ENCODE measurements at places on chromosomes 12 and 14. TPM values are rescaled to one million over a fixed set of nuclear protein-coding genes. Genes with fewer than 3 reads are reported as not detected.

DNA sequence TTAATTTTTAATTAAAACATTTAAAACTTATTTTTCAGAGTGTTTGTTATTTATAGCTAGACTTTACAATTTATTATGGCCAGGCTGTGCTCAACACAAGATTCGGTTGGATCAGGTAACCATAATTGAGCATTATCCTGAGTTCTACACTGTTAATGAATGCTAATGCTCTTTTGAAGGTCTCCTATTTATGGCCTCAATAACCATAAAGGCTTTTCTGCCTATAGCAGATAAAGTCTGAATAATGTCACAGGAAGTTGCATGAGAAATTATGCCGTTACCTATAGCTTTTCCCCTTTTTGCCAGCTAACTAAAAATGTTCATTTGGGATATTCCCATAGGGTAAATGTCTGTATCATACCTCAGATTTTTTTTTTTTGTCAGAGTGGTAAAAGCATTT is 269.4 kb upstream of the E2F7 start:
- H3K27ac ChIP-seq = no peak overlapping the region
- H3K4me3 ChIP-seq = no peak overlapping the region
- no peaks in the 10 kb centered on the region for H3K36me3 ChIP-seq

DNA sequence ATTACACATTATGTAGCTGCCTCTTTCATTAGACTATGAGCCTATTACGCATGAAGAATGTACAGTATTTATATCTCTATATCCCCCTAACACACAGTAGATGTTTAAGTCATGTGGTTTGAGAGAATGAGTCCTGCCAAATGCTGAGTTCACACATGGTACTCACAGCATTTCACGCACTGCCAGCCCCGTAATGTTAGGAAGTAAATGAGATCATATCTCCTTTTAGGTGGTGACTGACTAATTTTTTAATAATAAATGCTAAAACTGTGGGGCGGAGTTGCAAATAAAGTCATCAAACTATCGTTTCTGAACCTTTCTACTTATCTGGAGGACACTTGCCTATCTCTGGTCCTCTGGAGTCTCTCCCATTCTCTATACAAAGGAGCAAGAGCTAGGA is 343.8 kb downstream of the ADAMTS20 start:
- H3K27ac ChIP-seq = no peak overlapping the region
- H3K4me1 ChIP-seq = peaks cover 18% of the 10 kb centered on the region
- no peaks in the 10 kb centered on the region for H3K36me3 ChIP-seq
- no peak for DNase-seq

DNA sequence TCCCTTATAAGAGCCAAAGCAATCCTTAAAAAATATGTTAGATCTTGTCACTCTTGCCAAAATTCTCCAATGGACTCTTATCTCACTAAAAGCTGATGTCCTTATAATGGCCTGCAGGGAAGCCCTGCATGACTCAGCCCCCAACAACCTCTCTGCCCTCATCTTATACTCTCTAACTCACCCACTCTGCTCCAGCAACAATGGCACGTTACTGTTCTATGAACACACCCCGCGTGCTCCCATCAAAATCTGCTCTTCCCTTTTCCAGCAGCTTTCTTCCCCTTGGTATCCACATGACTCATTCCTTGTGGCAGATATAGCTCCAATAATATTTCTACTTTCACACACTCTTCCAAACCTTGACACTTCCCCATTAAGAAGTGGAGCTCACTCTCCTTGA is 108.1 kb downstream of the DENND5B start:
- DNase-seq = no peak
- H3K36me3 ChIP-seq = no peaks in the 10 kb centered on the region
- no peak overlapping the region for H3K4me3 ChIP-seq

GRCh38 chr12:105175397-105175990 is 60.5 kb downstream of the APPL2 start:
- no peaks in the 10 kb centered on the region for H3K36me3 ChIP-seq
- H3K27ac ChIP-seq = no peak overlapping the region
- no peak for DNase-seq
- no peak overlapping the region for H3K4me3 ChIP-seq
- H3K4me1 ChIP-seq = no peaks in the 10 kb centered on the region

- H3K4me3 ChIP-seq = no peak overlapping the region
- H3K4me1 ChIP-seq = peaks cover 31% of the 10 kb centered on the region
- H3K27ac ChIP-seq = no peak overlapping the region
- no peaks in the 10 kb centered on the region for H3K36me3 ChIP-seq
Measured at GRCh38 chr12:4908684-4909409, 858 bp upstream of the KCNA1 start.

- H3K36me3 ChIP-seq = no peaks in the 10 kb centered on the region
- no peaks in the 10 kb centered on the region for H3K27me3 ChIP-seq
- H3K4me3 ChIP-seq = no peak overlapping the region
- H3K4me1 ChIP-seq = peaks cover 37% of the 10 kb centered on the region
Measured at GRCh38 chr14:100271247-100271939, 32.4 kb downstream of the YY1 start.

- H3K36me3 ChIP-seq = no peaks in the 10 kb centered on the region
- H3K27me3 ChIP-seq = no peaks in the 10 kb centered on the region
- H3K27ac ChIP-seq = no peak overlapping the region
- H3K4me3 ChIP-seq = no peak overlapping the region
- DNase-seq = peak; percentile 75
Measured at GRCh38 chr12:4975574-4975973, 65.9 kb downstream of the KCNA1 start.

GRCh38 chr12:127231371-127231770 is 1035.6 kb upstream of the TMEM132C start:
- no peak overlapping the region for H3K27ac ChIP-seq
- no peak for DNase-seq
- no peaks in the 10 kb centered on the region for H3K27me3 ChIP-seq
- no peak overlapping the region for H3K4me3 ChIP-seq
- no peaks in the 10 kb centered on the region for H3K36me3 ChIP-seq

DNA sequence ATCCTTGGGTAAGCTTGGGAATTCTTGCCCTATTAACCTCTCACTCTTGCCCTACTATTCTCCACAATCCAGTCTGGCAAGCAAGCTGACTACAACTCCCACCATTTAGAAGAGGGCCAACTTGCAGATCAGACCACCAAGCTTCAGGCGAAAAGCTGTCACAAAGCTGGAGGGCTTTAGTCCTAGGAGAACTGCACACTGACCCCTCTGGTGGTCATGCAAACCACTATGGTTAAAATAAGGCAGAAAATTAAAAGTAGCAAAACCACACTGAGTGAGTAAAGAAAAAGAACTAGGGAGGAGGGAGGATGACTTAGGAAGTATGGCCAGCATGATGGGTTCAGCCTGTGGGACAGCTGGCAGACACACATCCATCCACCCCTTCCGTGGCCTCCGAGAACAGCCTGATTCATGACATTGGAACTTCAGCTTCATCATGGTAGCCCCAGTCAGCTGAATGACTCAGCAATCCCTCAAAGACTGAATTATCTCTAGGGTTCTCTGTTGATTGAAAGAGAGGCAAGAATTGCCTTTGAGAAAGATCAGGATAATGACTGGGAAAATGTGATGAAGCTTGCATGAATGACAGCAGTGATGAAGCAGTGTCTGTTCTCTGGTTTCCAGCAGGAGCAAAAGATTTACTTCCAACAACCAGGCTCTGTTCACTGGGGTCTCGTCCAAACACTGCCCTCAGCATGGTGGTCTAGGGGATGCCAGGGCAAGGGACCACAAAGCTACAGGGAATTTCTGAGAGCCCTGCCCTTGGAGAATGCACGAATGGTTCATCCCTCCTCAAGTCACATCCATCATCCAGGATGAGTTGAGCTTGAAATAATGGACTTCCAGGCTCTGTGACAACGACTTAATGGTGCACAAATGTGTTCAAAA is 24.4 kb downstream of the PITPNM2 start:
- no peaks in the 10 kb centered on the region for H3K36me3 ChIP-seq
- no peak overlapping the region for H3K27ac ChIP-seq
- peaks cover 21% of the 10 kb centered on the region for H3K4me1 ChIP-seq

- no peak for DNase-seq
- H3K4me1 ChIP-seq = peaks cover 3% of the 10 kb centered on the region
- no peaks in the 10 kb centered on the region for H3K27me3 ChIP-seq
- no peak overlapping the region for H3K4me3 ChIP-seq
Measured at GRCh38 chr14:71521238-71522135, 410.7 kb upstream of the RGS6 start.

- H3K27ac ChIP-seq = peak overlapping the region; percentile 27
- no peak overlapping the region for H3K4me3 ChIP-seq
- peaks cover 29% of the 10 kb centered on the region for H3K4me1 ChIP-seq
- DNase-seq = no peak
- H3K27me3 ChIP-seq = no peaks in the 10 kb centered on the region
Measured at GRCh38 chr12:12216349-12217017, 50.4 kb downstream of the LRP6 start.

GRCh38 chr12:127275416-127275815 is 991.6 kb upstream of the TMEM132C start:
- H3K36me3 ChIP-seq = no peaks in the 10 kb centered on the region
- no peaks in the 10 kb centered on the region for H3K27me3 ChIP-seq

DNA sequence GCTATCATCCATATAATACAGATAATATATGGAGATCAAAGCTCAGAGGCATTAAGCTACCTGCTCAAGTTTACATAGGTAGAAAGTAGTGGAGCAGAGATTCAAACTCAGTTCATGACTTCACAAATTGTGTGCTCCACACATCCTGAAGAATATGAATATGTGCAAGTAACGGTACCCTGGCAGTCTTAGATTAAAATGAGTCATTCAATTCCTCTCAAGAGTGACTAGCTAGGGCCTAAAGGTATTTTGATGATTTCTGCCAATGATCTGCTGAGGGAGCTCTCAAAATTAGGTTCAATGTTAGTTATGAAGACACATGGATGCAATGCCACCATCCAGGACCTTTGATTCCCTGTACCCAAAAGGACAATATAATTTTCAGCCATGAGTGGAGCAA is 58.9 kb downstream of the GRIP1 start:
- H3K4me3 ChIP-seq = no peak overlapping the region
- H3K4me1 ChIP-seq = no peaks in the 10 kb centered on the region
- no peak for DNase-seq

DNA sequence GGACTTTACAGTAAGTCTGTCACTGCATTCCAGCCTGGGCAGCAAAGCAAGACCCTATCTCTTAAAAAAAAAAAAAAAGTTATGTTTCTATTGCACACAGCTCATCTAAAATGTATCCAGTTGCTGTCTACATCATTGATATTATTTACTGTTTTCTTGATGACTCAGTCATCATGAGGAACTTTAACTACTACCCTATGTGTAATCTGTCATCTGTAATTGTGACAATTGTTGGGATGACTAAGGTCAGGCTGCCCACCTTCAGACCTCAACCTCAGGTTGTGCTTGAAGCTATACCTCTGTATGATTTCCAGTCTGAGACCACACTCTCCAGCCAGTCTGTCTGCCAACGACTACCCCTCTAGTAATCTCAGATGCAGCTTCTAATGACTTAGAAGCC is 15.3 kb downstream of the PPP1R13B start:
- peaks cover 42% of the 10 kb centered on the region for H3K4me1 ChIP-seq
- no peak overlapping the region for H3K4me3 ChIP-seq
- DNase-seq = no peak
- H3K36me3 ChIP-seq = no peaks in the 10 kb centered on the region
- H3K27ac ChIP-seq = no peak overlapping the region
- H3K27me3 ChIP-seq = no peaks in the 10 kb centered on the region

DNA sequence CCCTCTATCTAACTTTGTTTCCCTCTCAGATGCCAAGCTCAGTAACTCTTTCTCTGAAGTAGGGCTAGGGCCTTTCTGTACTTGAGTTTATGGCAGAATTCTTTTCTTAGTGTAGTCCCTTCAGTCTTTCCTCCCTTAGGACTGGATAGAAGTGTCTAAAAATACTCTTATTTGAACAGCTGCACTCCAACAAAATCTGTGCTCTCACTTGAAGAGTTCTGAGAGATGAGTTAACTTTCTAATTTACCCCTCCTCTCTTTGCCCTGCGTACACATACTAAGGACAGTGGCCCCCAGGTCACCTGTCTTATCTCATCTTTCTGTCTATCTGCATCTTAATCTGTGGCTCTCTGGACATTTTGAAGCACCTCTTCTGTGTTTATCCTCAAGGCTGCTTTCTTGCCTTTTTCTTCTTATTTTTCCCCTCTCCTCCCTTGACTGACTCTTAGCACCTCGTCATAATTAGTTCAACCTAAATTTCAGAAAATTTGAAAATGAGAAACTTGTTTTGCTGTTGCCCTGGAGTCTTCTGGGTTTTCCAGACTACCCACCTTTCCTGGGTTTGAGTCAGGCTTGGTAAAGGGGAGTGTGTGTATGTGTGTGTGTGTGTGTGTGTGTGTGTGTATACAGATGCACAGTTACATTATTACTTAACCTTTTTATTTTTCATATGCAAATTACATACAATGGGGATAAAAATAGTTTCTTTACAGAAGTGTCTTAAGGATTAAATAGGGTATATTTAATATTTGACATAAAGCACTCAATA is 23.9 kb downstream of the NCKAP1L start:
- H3K4me1 ChIP-seq = no peaks in the 10 kb centered on the region
- H3K4me3 ChIP-seq = no peak overlapping the region
- H3K27me3 ChIP-seq = no peaks in the 10 kb centered on the region
- DNase-seq = no peak

DNA sequence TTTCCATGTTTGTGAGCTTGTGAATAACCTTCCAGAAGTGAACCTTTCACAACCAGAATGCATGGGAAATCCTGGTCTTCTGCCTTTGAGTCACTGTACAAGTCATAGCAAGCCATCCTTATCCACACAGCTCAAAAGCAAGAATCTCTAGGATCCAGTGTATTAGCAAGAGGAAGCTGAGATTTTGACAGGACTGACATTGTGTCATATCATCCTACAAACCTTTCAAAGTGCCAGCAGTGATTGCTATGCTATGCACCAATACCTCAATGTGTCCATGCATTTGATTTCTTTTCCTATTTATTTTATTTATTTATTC is 13.5 kb upstream of the NRDE2 start:
- H3K4me3 ChIP-seq = no peak overlapping the region
- no peaks in the 10 kb centered on the region for H3K4me1 ChIP-seq
- no peak overlapping the region for H3K27ac ChIP-seq
- DNase-seq = no peak
- no peaks in the 10 kb centered on the region for H3K36me3 ChIP-seq
- H3K27me3 ChIP-seq = no peaks in the 10 kb centered on the region

DNA sequence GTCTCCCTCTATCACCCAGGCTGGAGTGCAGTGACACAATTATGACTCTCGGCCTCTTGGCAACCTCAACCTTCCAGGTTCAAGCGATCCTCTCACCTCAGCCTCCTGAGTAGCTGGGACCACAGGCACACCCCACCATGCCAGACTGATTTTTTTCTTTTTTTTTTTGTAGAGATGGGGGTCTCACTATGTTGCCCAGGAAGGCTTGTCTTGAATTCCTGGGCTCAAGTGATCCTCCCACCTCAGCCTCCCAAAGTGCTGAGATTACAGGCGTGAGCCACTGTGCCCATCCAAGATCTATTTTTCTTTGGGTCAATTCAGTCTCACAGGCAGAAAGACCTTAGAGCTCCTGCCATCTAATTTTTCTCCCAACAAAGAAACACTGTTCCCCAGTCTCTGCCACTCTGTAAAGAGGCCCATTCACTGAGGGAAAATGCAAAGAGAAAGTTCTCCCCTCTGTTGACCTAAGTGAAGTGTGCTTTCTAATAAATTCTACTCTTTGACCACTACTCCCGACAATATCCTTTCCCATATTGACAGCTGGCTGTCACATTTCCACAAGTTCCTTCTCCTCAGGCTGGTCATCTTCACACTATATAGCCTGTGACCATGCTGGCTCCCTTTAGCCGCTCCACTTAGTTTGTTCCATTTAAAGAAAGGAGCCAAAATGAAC is 23.3 kb downstream of the TMED8 start:
- no peaks in the 10 kb centered on the region for H3K4me1 ChIP-seq
- no peaks in the 10 kb centered on the region for H3K27me3 ChIP-seq
- H3K36me3 ChIP-seq = peaks cover 7% of the 10 kb centered on the region
- no peak for DNase-seq
- no peak overlapping the region for H3K27ac ChIP-seq

The AKAP6 gene
- 32.1 TPM for total RNA-seq

The SLCO1A2 gene
- total RNA-seq = 1.0 TPM

The CHST11 gene
- total RNA-seq = 9.1 TPM

The GPR84 gene
- total RNA-seq = 0.40 TPM

The OR6C2 gene
- not detected for total RNA-seq

All from thyroid gland (tissue), 4 donors.